Spinal cord (tissue), 10 donors: ENCODE measurements at places on chromosomes 2 and 18. TPM values are rescaled to one million over a fixed set of nuclear protein-coding genes. Genes with fewer than 3 reads are reported as not detected.

DNA sequence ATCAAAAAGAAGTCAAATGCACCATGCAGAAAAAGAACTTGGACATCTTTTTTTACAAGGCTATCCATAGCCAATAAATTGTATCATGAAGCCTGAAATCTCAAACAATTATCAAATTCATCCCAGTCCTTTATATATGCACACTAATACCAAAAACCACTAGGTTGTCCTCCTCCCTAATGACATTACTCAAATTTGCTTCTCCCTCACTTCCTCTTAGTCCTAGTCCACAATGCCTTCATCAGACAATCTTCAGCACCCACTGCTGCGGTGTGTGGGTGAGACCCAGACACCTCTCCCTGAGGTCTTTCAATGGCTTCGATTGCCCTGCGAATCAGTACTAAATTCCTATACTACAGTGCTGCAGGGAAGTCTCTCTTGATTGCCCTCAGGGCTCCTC lies 58.1 kb downstream of the CLASP1 start:
- no peak overlapping the region for H3K27ac ChIP-seq
- no peaks in the 10 kb centered on the region for H3K36me3 ChIP-seq
- no peaks in the 10 kb centered on the region for H3K27me3 ChIP-seq
- no peak overlapping the region for H3K4me3 ChIP-seq

DNA sequence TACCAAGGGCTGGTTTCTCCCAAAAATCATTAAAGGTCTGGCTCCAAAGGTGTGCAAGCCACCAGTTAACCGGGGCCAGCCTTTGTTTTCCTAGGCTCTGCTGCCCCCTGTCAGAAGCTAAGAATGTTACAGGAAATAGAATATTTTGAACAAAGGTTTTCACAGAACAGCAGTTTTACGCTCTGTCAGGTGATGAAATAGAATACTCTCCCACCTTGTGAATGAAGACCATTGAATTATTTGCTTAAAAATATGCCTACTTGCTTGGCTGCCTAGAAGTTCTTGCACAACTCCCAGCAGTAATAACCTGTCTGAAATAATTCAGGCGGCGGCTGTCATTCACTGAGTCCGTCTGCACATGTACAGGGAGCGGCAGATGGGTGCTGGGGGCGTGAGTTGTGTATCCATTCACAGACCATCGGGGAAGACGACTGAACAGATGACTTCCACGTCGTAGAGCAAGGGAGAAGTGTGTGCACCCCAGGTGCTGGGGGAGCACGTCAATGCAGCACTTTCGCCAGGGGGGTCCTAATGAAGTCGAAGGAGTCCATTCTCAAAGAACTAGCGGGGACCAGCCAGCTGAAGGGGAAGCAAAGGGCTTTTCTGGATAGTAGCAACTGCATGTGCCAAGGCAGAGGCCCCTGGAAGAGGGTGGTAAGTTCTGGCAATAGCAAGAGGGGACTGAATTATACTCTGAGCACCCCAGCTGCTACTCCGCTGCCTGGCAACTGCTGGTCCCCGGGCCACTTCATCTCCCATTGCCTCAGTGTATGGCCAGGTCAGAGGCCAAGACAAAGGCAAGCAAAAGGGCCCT lies 56.1 kb downstream of the SF3B1 start:
- no peaks in the 10 kb centered on the region for H3K36me3 ChIP-seq
- peaks cover 6% of the 10 kb centered on the region for H3K4me1 ChIP-seq
- no peaks in the 10 kb centered on the region for H3K27me3 ChIP-seq
- peak; percentile 56 for DNase-seq
- H3K4me3 ChIP-seq = peak overlapping the region; percentile 38
- no peak overlapping the region for H3K27ac ChIP-seq

DNA sequence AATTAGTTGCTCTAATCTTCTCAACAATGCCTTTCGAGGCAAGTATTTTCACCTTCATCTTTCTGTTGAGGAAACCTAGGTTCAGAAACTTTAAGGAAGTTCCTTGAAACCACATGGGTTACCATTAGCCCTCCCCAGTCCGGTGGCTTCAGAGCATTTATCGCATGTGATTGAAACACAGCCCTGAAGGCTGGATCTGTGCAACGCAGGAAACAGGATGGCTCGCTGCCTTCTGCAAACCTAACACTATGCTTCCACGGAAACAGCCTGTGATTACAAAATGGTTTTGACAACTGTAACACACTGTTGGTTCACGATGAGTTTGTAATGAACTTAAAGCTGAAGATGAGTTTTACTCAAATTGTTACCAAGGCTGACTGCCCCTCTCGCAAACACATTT lies 68.5 kb downstream of the EPB41L3 start:
- peaks cover 3% of the 10 kb centered on the region for H3K4me1 ChIP-seq
- no peaks in the 10 kb centered on the region for H3K36me3 ChIP-seq
- no peak overlapping the region for H3K4me3 ChIP-seq
- no peaks in the 10 kb centered on the region for H3K27me3 ChIP-seq
- no peak overlapping the region for H3K27ac ChIP-seq
- DNase-seq = no peak

- no peaks in the 10 kb centered on the region for H3K4me1 ChIP-seq
- DNase-seq = no peak
- H3K4me3 ChIP-seq = no peak overlapping the region
- H3K36me3 ChIP-seq = no peaks in the 10 kb centered on the region
Observed at GRCh38 chr18:57657542-57657941, 35.9 kb upstream of the NARS1 start.

DNA sequence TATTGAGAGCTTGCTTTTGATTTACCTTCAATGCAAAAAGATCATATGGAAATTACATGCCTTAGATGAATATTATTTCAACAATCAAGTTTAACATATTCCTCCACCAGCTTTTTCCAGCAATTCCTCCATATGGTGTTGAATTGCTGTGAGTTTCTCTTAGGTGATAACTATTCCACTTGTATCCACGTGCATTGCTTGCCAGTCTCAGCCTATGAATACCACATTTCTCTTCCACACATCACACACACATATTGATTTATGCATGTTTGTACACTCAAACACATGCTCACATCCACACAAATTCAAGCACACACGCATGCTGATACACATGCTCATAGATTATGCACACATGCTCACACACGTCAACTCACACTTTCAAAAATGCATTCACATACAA lies 770.0 kb upstream of the LINC00305 start:
- no peaks in the 10 kb centered on the region for H3K27me3 ChIP-seq

- H3K36me3 ChIP-seq = no peaks in the 10 kb centered on the region
- no peaks in the 10 kb centered on the region for H3K27me3 ChIP-seq
- H3K27ac ChIP-seq = no peak overlapping the region
- no peak for DNase-seq
Observed at GRCh38 chr2:126413079-126413478, 242.9 kb upstream of the GYPC start.

DNA sequence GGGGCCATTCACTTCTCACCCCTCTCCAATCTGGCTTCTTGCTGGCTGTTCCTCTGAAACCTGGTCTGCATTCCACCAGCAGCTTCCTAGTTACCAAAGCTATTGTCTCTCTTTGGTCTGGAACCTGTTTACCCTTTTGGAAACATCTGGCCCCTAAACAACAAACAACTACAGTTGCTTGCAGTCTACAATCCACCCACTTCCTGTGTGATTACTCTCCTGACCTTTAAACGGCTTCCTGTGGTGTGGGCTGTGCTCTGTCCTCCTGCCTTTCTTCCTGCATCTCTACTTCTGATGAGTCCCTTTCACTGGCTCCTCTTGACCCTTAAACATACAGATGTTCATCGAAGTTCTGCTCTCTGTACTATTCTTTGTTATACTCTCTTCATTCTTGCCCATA lies 303.8 kb downstream of the TDRD15 start:
- H3K36me3 ChIP-seq = no peaks in the 10 kb centered on the region
- no peak for DNase-seq
- peaks cover 3% of the 10 kb centered on the region for H3K4me1 ChIP-seq
- H3K4me3 ChIP-seq = no peak overlapping the region

DNA sequence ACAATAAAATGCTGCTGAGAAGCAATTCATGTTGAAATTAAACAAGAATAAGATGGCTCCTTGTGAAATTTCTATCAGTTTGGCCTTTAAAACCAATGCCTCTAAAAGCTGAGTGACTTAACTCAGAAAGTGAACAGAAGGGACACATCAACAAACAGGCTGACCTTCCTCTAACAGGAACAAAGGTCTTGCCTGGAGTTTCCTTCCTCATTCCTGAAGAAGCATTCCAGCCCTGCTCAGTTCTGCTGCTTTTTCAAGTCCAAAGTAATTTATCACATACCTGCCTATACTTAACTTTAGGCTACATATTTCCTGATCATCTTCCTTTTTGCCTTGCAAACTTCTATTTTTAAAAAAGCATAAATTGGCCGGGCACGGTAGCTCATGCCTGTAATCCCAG lies 14.1 kb downstream of the PTRHD1 start:
- no peak overlapping the region for H3K27ac ChIP-seq
- no peak overlapping the region for H3K4me3 ChIP-seq
- no peaks in the 10 kb centered on the region for H3K36me3 ChIP-seq
- DNase-seq = no peak
- H3K4me1 ChIP-seq = no peaks in the 10 kb centered on the region

GRCh38 chr2:230643576-230644291 lies 68.9 kb upstream of the CAB39 start:
- DNase-seq = no peak
- no peaks in the 10 kb centered on the region for H3K4me1 ChIP-seq
- no peak overlapping the region for H3K27ac ChIP-seq
- no peaks in the 10 kb centered on the region for H3K27me3 ChIP-seq
- H3K36me3 ChIP-seq = no peaks in the 10 kb centered on the region
- no peak overlapping the region for H3K4me3 ChIP-seq

DNA sequence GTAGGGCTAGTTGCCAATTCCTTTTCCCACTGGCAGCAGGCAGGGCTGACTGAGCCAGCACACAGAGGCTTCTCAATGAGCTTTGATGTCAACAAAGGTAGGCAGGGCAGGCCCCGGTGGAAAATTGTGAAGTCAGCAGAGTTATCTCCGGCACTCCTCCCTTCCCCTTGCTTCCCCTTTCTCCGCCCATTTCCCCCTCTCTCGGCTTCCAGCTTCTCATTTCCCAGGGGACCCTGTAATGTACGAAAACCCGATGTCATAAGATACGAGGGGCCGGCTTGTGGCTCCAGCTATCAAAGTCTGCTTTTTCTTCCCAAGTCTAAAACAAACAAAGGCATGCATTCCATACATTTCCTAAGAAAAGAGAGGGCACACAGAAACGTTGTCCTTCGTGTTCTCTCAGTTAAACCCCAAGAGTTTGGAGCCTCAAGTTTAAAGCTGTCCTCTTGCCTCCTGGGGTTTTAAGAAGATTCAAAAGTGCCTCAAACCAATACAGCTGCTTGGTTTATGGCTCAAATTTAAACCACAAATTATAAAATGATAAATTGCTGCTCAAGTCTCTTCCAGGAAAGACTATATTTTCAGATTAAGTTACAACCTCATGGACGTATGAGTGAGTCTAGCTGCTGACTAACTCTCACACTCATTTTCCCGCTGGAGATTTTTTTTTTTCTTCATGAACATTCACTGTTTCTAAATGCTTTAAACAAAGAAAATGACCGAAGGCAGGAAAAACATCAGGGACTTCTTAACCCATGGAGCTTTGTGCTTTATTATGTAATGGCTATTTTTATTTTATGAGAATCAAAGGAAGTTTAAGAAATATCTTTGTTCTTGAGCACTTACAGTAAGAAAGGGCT lies 27.2 kb upstream of the EML4 start:
- no peaks in the 10 kb centered on the region for H3K27me3 ChIP-seq
- H3K4me3 ChIP-seq = peak overlapping the region; percentile 4
- peak; percentile 76 for DNase-seq
- H3K4me1 ChIP-seq = peaks cover 16% of the 10 kb centered on the region
- H3K36me3 ChIP-seq = no peaks in the 10 kb centered on the region
- H3K27ac ChIP-seq = peak overlapping the region; percentile 82

GRCh38 chr2:102592601-102593000 lies 26.8 kb upstream of the SLC9A2 start:
- no peak overlapping the region for H3K27ac ChIP-seq
- no peaks in the 10 kb centered on the region for H3K27me3 ChIP-seq
- no peak overlapping the region for H3K4me3 ChIP-seq
- no peaks in the 10 kb centered on the region for H3K36me3 ChIP-seq
- DNase-seq = no peak

DNA sequence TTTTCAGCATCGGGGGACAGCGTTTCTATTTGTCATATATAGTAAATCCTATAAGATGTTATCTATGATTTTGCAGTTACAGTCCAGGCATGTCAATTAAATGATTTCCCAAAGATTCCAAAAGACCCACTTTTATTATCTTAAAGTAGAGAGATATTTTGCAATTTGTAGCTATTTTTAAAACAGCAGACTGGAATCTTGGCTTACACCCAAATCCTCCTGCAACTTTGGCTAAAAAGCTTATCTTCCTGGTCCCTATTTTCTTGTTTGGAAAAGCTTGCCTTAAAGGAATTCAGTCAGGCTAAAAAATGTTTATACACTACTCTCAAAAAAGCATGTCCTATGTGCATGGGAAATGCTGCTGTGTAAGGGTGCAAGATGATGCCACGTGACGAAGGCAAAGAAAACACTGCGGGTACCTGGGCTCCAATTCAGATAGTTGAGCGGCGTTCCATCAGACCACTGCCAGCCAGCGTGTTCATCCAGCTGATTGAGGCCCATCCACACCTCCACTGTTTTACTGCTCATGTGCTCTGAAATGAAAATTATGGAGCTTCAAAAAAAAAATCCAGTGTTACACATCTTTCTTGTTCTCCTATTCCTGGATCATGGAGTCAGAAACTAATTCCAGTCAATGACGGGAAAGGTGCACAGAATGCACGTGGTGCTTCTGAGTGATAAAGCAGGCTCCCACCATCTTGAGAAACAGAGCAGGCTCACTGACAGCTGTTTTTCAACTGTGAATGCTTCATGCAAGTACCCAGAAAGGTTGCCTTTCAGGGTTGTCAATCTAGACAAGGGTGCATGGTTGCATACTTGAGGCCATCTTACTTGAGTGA lies 33.8 kb downstream of the PLA2R1 start:
- no peaks in the 10 kb centered on the region for H3K27me3 ChIP-seq
- DNase-seq = no peak
- H3K4me3 ChIP-seq = no peak overlapping the region
- H3K27ac ChIP-seq = no peak overlapping the region

GRCh38 chr2:219059375-219059724 lies 1.4 kb downstream of the IHH start:
- H3K36me3 ChIP-seq = peaks cover 5% of the 10 kb centered on the region
- no peak for DNase-seq
- H3K4me1 ChIP-seq = peaks cover 40% of the 10 kb centered on the region
- H3K27me3 ChIP-seq = peaks cover 91% of the 10 kb centered on the region

The GKN2 gene
- total RNA-seq = not detected

The EFHD1 gene
- total RNA-seq = 6.5 TPM

The TANC1 gene
- 26.7 TPM for total RNA-seq

The ZNF396 gene
- total RNA-seq = 6.8 TPM

The MREG gene
- 4.5 TPM for total RNA-seq

The DOCK10 gene
- 87.9 TPM for total RNA-seq

The SOX11 gene
- total RNA-seq = 22.1 TPM

The MTA3 gene
- total RNA-seq = 42.1 TPM

The CRYBA2 gene
- total RNA-seq = not detected

The SERPINB12 gene
- not detected for total RNA-seq
